ENCODE measurements at places on chromosomes 7 and 10.
A peak's percentile ranks its signal among the peaks of the same experiment; 100 is the strongest.

GRCh38 chr10:15579605-15580004, 140.1 kb downstream of the ITGA8 start:
- DNase-seq = no peak

DNA sequence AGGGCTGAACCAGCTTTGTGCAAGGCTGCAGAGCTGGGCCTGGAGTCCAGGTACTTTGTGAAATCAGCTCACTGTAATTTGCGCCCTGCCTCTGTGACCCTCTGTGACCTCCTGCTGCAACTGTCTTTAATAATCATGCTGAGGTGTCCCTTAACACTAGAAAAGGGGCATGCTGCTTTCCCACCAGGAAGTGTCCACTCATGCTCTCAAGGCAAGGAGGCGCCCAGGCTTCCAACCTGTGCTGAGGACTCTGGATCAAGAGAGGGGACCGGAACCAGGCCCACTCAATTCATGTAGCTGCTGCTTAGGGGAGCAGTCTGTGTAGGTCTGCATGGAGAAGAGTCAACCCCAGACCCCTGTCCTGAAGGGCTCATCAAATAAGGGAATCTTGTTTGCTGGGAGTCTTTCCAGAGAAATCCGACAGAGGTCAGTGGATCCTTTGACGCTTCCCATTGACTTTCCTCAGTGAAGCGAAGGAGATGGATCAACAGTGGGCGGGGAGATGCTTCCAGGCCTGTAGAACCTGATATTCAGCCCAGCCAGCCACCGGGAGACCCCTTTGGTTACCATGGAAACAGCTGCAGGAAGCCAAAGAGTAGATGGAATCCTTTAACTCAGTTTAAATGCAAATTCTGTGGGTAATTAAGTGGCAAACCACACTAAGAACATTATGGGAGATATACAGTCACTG, 945.9 kb downstream of the GRID1 start:
- no peak for DNase-seq

DNA sequence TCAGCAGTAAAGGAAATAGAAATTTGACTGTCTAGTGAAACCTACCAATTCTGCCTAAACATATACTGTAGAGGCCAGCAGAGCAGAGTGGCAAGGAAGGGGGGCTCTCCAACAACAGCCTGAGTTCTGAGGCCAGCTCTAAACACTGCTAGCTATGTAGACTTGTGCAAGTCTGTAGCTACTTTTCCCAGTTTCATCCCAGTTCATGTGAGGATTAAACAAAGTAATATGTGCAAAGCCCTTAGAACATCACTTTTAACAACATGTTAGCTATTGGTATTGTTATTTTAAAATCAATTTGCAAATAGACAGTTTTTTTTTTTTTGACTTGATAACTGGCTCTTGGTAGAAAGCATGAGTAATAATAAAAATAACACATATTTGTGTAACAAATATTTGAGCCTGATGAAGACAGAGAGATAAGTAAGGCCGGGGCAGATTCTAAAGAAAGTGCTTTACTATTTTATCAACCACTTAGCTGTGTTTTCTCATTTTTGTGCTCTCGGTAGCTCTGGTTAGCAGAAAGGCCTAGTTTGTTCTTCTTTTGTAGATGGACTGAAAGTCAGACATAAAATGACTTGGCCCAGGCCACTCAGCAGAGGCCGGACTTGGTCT, 9.3 kb downstream of the CHST12 start:
- no peak for DNase-seq

DNA sequence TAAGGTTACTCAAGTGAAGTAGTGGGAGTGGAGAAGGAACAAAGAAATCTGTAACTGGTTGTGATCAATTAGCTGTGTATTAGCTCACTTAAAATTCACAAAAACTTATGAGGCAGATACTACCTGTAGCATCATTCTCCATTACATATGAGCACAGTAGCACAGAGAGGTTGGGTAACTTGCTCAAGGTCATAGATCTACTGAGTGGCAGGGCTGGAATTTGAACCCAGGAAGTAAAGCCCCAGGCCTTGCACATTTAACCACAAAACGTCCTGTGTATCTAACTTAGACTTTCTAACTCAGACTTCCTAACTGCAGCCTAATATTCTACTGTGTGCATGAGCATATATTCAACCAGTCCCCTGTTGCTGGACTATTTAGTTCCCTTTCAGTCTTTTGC, 5.6 kb upstream of the SLF2 start:
- DNase-seq = no peak

DNA sequence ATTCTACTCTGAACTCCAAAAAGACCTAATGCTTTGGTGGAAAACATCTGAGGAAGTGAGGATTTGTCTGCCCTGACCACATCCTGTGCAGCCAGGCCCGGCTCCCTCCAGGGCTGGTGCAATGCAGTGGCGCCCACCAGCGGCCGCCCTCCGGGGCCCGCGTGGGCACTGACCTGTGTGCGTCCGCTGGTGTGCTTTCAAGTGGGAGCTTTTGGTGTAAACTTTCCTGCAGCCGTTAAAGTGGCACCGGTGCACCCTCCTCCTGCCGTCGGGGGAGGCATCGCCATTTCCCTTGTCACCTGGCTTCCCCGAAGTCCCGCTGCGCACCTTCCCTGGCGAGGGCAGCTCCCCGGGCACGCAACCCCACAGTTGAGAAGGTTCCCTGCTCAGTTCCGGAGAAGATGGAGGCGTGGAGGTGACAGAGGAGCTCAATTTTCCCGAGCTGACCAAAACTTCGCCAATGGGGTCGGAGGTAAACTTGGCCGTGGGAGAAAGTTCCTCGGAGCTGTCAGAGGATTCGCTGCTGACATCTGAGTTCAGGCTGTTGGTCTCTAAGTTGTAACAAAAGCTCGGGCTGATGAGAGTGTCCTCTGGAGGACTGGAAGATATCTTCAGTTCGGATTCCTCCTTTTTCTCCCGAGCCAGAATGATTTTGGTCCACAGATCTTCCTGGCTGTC, 3.4 kb downstream of the KLF6 start:
- no peak for DNase-seq

- no peak for DNase-seq
These were observed 42.2 kb upstream of the NRF1 start for GRCh38 chr7:129569326-129569725.

DNA sequence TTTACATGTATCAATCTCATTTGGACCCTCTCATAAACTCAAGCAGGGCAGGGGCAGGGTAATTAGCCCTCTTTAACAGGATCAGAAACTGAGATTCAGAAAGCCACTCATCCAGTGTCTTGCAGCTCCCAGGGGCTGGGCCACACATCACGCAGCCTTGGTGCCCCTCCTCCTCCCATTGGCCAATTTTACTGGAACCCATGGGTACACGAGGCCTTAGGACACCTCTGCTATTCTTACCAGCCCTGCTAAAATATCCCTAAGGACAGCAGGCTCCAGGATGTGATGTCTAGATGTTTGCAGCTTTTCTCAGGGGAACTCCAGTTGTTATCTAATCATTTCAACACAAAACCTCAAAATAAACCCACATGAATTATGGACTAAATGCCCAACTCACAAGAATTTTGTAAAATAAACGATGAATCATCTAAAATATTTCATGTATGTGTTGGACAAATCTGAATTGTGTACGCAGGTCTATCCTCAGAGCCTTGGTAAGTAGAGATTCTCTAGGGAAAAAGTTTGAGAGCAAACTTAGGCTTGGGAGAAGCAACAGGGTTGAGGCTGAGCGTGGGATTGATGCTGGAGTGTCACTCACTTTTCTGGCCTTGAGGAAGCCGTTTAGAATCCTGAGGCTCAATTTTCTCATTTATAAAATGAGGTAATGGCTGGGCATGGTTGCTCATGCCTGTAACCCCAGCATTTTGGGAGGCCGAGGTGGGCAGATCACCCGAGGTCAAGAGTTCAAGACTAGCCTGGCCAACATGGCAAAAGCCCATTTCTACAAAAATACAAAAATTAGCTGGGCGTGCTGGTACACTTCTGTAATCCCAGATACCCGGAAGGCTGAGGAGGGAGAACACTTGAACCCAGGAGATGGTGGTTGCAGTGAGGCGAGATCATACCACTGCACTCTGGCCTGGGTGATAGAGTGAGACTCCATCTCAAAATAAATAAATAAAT, 69.7 kb upstream of the TNS3 start:
- DNase-seq = no peak

DNA sequence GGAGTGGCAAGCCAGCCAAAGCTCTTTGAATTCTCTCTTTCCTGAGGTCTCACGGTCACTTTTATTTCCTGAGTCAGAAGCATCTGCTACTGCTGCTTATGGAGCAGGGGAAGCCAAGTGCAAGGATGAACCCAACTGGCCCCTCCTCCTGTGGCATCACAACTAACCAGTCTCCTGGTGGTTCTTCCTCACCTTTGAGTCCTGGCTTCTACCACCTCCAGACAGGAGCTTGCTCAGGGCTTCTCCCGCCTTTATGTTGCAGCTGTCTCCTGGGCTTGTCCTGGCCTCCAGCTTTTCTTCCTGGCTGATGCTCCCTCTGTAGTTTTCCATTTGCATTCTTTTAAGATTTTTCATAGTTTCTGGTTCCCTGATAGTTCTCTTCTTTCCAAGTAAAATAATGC, 349.7 kb upstream of the NRP1 start:
- DNase-seq = no peak

- DNase-seq = no peak
These were observed 83.8 kb upstream of the GRB10 start for GRCh38 chr7:50866343-50867033.

DNA sequence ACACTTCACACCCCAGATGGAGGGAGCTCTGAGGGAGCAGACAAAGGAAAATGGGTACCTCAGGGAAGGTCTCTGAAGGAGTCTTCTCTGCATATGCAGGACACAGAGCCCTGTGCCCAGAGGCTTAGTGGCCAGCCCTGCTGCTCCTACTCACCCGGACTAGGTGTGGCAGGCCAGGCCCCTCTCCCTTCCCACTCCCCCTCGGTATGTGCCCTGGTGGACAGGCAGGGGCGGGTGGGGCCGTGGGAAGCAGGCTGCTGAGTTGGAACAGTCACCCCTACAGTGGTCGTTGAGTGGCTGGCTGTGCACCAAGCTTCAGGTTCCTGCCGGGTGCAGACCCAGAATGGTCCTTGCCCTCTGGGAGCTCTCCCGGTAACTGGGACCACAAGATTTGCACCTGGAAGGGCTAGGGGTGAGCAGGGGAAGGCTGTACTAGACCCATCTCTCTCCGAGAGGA, 68.6 kb downstream of the ZMIZ1 start:
- DNase-seq = no peak

DNA sequence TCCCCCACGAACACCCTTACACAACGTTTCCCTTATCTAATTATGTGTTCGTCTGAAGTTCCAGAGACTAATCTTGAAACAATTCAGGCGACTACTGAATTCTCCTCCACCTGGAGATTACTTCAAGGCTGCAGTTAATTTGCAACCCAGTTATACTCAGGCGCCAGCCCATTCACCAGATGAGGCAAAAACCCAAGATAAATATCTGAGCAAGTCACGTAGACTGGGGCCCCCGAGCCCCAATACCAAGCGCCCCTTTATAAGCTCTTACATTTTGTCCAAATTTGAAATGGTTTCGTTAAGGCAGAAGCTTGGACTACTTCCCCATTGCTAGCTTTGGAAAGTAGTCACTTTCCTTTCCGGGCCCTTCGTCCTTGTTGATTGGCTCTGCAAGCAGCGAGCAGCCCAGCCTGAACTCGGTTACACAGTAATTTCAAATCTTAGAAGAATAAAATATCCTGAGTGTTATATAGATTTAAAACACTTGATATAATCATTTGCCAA, 1.2 kb downstream of the TPK1 start:
- DNase-seq = peak; percentile 40

GRCh38 chr10:28355376-28355775, 52.5 kb upstream of the MPP7 start:
- DNase-seq = no peak

DNA sequence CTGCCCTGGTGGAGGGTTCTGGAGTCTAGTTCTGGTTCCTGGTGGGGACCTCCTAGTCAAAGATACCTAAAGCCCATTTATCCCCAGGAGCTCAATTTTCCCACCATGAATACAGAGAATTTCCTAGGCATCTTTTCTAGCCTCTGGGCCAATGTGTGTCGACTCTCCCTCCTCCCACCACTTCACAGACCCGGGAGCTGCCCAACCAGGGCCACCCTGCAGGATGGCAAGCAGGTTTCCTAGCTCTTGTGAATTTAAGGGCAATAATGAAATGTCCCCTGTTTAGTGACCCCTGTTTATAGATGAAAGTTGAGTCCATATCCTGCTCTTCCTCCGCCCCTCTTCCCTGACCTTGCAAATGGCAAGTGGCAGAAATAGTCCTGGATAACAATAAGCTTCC, 9.4 kb downstream of the DLX5 start:
- no peak for DNase-seq

GRCh38 chr10:75613685-75614504, 182.5 kb downstream of the LRMDA start:
- DNase-seq = no peak
